ENCODE measurements at places on chromosomes 6 and 20. TPM values are rescaled to one million over a fixed set of nuclear protein-coding genes. Genes with fewer than 3 reads are reported as not detected.

Gene LKAAEAR1
- total RNA-seq, result not detected

GRCh38 chr6:14060971-14061370 is 56.6 kb upstream of the CD83 start:
- DNase-seq, result no peak

Gene LRRN4
- 0.44 TPM for total RNA-seq

Gene THBS2
- 13.1 TPM for total RNA-seq

Gene GABRR1
- not detected for total RNA-seq

Gene TFAP2D
- not detected for total RNA-seq

GRCh38 chr6:137764464-137764863 is 102.6 kb upstream of the TNFAIP3 start:
- no peak for DNase-seq

- peak; percentile 36 for DNase-seq
These were observed 7.5 kb upstream of the GGTLC1 start for GRCh38 chr20:23995905-23996666.

DNA sequence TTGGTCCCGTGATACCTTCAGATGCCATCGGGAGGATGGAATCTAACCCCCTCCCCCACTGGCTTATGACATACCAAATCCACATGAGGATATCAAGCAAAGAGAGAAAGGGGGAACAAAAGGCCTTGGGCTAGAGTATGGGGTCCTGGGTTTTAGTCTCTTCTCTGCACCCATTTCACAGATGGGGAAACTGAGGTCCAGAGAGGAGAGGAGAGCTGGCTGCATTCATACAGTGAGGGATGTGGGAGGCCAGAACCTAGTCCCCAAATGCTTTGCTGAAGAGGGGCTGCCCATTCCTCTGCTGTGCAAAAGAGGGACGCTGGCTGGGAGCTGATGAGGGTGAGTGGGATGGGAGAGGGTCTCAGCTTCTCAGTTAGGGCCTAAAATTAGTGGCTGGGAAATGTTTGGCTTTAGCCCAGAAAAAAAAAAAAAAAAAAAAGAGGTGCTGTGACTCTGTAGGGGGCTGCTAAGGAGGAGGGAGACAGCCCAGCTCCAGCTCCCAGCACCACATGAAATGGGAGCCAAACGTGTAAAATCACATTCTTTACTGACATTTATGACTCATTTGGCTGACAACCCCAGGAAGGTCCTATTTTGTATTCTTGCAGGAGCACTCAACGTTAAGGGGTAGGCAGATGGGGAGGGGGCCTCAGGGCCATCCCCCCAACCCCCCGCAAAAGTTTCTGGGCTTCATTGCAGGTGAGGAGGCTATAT is 11.9 kb downstream of the XKR7 start:
- DNase-seq, result no peak

Gene PRND
- 0.06 TPM for total RNA-seq

Gene COL19A1
- 3.3 TPM for total RNA-seq

Gene HTR1B
- not detected for total RNA-seq

Gene SLC44A4
- total RNA-seq, result not detected

Data from heart left ventricle (tissue), 16 donors.